Glutamatergic neuron (in vitro differentiated cells): ENCODE measurements at places on chromosomes 1 and 21. TPM values are rescaled to one million over a fixed set of nuclear protein-coding genes. Genes with fewer than 3 reads are reported as not detected.

GRCh38 chr1:236762410-236762809, 32.7 kb upstream of the MTR start:
- DNase-seq = no peak

DNA sequence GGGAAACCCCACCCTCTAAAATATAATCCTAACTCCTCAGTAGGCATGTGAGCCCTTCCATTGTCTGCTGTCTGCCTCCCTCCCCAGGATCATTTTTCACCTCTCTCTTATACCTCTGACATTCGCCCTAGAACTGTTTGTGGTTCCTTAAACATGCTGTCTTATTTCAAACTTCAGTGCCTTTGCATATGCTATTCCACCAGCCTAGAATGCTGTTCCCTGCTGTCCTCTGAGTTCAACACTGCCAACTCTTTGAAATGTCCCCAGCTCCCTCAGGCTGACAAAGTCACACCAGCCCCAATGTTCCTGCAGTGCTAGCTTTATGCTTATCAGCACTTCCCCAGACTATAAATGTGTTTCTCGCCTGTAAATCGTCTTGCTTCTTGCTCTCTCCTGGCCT, 119.5 kb downstream of the HIVEP3 start:
- no peak for DNase-seq

DNA sequence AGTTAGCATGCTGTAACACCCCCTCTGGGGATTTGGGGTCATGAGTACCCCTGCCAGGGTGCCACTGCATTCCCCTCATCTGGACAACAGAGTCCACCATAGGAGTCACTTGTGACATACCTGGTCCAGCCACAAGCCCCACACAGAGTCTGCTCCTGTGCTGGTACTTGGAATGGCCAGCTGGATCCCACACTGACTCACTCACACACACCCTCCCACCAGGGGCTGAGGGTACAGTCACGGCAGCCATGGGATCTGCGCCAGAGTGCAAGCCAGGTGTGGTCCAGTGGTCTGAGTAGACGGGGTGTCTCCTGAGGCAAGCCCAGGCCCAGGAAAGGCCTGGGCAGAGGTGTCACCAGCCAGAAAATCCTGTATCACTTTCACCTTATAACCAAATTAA, 67.7 kb downstream of the MRPL39 start:
- DNase-seq = no peak

DNA sequence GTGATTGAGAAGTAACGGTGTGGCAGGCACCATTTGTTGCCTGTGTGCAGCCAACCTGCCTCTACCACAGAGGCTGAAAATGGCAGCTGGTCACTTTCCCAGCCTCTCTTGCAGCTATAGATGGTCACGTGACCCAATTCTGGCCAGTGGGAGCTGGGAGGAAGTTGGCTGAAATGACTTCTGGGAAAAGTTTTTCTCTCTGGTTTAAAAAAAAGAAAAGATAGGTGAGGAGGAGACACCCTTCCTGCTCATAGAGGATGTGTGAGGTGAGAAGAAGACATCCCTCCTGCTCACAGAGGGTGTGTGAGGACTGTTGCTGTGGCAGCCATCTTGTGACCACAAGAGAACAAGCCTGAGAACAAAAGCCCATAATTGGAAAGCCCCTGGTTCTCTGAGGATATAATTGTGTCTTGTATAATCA, 122.8 kb downstream of the SYF2 start:
- DNase-seq = no peak

DNA sequence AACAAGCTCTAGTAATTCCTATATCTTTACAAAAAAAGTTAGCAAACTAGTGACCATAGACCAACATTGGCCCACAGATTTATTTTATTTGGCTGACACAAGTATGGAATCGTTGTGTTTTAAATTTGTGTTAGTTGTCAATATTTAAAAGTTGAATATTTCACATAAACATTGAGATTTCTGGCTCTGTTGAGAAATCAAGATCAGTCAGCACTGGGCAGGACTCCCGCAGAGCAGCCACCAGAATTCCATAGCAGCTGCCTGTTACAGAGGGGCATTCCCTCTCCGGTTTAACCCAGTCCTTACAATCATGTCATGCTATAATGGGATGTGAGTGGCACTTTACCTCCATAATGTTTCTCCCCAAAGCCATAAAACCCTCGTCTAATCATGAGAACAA, 79.2 kb upstream of the NRIP1 start:
- DNase-seq = no peak

GRCh38 chr1:12177156-12177998, 10.6 kb downstream of the TNFRSF1B start:
- DNase-seq = no peak

GRCh38 chr1:151539321-151540020, 638 bp upstream of the TUFT1 start:
- DNase-seq = no peak

GRCh38 chr1:229570891-229571516, 12.5 kb upstream of the ABCB10 start:
- no peak for DNase-seq

DNA sequence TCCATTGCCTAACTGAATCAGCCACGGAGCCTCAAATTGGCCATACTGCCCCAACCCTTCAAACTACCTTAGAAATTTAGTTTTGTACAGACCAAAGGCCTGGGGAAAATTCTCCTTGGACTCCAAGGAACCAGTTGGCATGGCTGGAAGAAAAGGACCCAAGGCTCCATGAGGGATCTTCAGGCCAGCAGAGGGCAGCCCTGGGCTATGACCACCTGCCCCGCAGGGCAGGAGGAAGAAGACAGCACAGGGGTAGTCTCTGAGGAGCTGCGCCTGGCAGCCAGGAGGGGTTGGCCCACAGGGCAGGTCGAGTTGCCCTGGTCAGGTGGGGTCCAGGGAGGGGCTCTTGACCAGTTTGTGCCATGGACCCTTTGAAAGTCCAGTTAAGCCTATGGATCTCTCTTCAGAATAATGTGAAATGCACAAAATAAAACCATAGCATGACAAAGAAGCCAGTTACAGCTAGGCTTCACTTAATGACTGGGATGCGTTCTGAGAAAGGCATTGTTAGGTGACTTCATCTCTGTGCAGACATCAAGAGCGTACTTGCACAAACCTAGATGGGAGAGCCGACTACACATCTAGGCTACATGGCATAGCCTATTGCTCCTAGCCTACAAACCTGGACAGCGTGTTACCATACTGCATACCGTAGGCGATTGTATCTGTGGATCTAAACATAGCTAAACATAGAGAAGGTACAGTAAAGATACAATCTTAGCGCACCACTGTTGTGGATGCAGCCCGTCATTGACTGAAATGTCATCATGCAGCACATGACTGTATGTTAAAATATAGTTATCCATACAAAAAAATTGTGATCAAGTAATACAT, 26.1 kb downstream of the CACNA1S start:
- DNase-seq = peak; percentile 45

DNA sequence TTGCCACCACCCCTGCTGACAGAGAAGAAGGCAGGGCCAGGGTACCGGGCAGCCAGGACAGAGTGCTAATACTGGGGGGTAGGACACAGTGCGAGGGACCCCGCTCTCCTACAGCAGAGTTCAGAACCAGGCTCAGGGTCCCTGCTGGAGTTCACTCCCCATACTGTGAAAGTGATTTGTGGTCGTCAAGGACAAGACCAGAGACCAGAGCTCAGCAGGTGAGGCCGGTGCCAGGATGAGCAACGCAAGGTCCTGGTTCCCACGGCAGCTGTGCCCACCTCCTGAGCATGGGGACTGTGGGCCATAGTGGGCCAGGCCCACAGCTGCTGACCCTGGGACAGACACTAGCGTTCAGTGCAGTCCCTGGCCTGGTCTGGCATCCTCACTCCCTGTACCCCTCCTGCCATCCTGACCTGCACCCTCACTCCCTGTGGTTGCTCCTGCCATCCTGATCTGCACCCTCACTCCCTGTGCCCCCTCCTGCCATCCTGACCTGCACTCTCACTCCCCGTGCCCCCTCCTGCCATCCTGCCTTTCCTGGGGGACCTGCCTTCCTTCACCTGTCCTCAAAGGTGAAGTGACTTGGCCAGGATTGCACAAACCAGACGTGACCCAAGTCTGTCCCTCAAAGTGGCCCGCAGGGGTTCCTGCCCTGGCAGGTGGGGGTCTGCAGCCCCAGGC, 13.8 kb upstream of the PTTG1IP start:
- DNase-seq = peak; percentile 0

- no peak for DNase-seq
Measured at GRCh38 chr1:185645162-185645640, 89.0 kb upstream of the HMCN1 start.

GRCh38 chr1:247647864-247648263, 31.7 kb downstream of the OR13G1 start:
- DNase-seq = no peak

GRCh38 chr1:222167111-222167510, 380.8 kb downstream of the HHIPL2 start:
- DNase-seq = peak; percentile 43

DNA sequence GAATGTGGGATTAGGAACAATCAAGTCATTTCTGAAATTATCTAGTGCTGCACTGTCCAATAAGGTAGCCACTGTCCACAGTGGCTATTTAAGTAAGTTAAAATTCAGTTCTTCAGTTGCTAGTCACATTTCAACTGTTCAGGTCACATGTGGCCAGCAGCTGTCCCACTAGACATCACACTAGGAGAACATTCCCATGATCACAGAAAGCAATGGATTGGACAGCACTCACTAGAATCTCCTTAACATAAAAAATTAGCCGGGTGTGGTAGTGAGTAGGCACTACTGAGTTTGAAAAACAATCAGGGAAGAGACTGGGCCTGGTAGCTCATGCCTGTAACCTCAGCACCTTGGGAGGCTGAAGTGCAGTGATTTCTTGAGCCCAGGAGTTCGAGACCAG, 33.6 kb downstream of the NUP133 start:
- DNase-seq = no peak

DNA sequence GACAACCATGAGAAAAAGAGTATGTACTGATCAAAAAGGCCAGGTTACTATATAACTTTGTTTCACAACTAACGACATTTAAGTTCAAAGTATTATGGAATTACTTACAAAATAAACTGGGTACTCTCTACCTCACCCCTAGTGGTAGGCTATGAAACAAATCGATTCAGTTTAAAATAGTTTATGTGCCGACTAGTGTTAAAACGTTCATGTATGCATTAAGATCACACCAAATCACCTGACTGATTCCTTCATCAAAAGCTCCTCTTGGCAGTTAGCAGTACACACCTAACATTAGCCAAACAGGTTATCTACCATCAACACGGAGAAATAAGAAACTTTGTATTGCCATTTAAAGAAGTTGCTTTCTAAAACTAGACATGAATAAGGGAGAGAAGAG, 137.1 kb downstream of the AKT3 start:
- DNase-seq = no peak

DNA sequence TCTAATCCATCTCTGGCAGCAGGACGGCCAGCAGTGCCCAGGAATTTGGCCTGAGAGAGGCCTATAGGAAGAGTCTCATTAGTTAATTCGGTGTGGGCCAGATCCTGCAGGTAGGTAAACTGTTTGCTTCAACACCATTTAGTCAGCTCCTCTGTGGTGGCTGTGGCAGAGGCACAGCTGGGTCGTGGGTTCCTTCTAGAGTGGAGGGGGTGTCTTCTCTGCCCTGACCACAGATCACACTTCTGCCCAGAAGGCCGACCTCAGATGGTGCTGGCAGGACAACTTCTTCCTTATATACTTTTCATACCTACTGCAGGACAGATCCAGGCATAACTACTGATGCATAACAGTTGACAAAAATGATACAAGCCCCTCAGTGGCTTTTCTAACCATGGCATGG, 281.4 kb downstream of the RPS6KC1 start:
- DNase-seq = no peak

The SV2A gene
- 34.9 TPM for total RNA-seq

The OR2G6 gene
- not detected for total RNA-seq

The REN gene
- not detected for total RNA-seq

The ARHGEF10L gene
- 89.8 TPM for total RNA-seq

The NAV1 gene
- total RNA-seq = 124 TPM

The DEGS1 gene
- total RNA-seq = 60.0 TPM

The OR1C1 gene
- total RNA-seq = not detected
